ENCODE measurements at places on chromosomes 13 and 19. TPM values are rescaled to one million over a fixed set of nuclear protein-coding genes. Genes with fewer than 3 reads are reported as not detected.

DNA sequence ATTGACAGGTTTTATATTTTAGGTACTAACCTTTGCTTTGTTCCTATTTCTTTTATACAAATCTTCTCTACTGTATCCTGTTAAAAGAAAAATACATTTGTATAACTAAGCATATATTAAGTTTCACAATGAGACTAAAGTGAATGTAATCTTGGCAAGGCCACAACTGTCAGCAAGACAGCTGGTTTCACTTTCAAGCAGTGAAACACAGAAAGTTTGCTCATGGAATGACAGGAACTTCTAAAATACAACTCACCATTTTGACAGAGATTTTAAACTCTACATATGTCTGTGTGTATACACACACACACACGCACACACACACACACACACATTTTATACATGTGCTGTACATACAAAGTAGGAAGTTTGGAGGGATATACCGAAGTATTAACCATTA is 53.3 kb downstream of the PARP4 start:
- no peak for DNase-seq

- no peak for DNase-seq
Measured at GRCh38 chr19:1275976-1276627, 772 bp downstream of the FAM174C start.

The CACNG7 gene
- 0.76 TPM for total RNA-seq

The TEX29 gene
- 0.41 TPM for total RNA-seq

The CDK8 gene
- 25.6 TPM for total RNA-seq

GRCh38 chr13:84645196-84646012 is 763.1 kb upstream of the SLITRK1 start:
- DNase-seq: no peak

- no peak for DNase-seq
Measured at GRCh38 chr13:48486362-48486761, 46.5 kb downstream of the RCBTB2 start.

All from mesothelial cell of epicardium (in vitro differentiated cells).